Activated T-cell treated with anti-CD3 and anti-CD28 coated beads, Interleukin-2, amount 50 U/mL, for 72 hours (primary cell): ENCODE measurements at places on chromosomes 1 and 21.

DNA sequence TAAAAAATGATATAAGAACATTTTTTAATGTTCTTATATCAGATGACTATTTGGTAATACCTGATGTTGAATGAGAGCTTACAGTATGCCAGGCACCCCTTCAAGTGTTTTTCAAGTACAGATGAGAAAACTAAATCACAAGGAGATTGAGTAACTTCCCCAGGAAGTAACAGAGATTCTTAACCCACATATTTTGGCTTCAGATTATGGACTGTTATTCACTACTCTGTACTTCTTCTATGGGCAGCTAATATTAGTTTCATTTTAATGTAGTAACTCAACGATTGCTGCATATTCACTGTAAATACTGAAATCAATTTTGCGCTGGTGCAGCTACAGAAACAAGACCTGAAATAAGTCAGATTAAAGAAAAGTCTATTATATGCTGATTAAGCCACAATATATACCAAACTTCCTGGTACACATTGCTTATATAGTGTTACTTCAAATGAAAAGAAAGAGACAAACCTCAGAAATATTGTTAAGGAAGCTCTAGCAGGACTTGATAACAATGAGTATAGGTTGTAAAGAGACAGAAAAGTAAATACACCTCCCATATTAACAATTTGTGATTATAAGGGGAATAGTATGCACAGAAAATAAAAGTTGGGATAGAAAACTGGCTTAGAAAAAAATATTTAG lies 19.7 kb downstream of the DPYD start:
- DNase-seq = no peak

DNA sequence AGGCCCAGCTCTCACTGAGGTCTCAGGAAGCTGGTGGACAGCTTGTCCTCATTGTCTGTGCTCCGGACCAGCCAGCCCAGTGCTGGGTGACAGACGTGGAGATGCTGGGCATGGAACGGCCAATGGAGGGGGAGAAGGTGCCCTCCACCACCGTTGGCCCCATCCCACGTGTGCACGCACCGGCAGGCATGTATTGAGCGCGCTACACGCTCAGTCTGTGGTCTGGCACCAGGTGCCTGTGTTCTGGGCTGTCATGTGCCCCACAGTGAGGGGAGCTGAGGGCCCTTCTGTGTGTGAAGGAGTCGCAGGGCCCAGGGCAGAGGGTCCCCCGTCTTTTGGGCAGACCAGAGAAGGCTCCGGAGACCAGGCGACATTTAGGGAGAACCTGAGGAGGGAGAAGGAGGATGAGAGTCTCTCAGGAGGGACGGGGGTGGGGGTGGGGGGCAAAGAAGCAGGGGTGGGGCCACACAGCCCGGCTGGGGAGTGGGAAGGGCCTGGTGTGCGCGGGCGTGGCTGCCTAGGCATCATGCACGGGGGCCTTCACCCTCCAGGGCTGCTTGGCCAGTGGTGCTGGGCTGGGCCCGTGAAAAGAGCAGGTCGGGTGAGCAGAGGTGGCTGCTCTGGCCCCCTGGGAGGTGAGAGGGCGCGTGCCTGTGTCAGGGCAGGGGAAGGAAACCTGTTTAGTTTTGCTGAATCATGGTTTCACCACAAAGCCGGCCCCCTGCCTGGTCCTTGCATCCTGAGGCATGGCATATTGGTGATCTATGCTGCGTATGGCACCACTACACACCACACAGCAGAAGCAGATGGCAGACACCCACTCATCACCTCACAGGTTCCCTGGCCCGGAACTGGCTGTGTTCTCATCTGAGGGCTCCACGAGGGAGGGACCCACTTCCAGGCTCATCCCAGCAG lies 86.7 kb upstream of the TTC34 start:
- no peak for DNase-seq

- DNase-seq = no peak
Measured at GRCh38 chr1:222310836-222311235, 237.1 kb downstream of the HHIPL2 start.

DNA sequence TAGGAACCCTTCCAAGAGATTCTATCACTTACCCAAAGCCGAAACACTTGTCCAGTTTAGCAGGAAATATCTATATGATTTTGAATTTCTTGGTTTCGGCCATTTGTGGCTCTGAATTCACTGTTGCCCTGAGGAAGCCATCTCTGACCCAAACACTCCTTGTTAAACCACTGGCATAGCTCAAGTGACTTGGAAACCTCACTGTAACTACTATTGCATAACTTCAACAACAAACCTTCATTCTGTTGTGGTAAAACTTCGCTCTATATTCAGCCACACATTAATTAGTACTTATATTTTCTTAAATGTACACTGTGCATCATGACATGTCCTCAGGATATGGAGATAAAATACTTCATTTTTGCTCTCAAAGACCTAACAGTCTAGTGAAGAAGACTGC lies 63.2 kb downstream of the ST6GALNAC3 start:
- no peak for DNase-seq

DNA sequence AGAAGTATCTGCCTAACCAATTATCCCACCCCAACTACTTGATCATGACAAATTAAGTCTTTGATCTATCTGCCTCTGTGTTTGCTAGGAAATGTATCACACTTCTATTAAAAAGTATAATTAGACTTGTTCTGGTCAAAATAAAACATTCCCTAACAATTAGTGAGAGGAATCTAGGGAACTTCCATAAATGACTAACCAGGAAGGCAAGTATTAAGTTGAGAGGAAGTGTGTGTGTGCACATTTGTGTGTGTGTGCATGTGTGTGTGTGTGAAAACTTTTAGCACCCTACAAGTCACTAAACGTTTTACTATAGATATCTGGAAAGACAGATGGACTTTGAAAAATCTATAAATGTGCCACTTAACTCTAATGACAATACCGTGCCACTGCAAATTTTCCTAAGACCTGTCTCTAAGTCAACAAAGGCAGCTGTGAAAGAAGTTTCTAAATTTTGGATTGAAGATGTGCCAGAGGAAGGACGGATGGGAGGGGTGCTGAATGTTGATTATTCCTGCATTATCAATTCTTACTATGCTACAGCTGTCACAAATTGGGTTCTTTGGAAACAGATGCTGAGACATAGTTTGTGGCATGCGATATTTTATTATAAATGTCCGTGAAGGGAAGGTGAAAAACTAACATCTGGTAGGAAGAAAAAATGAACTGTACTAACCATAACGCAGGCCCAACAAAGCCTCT lies 567.1 kb downstream of the PTPRC start:
- no peak for DNase-seq

DNA sequence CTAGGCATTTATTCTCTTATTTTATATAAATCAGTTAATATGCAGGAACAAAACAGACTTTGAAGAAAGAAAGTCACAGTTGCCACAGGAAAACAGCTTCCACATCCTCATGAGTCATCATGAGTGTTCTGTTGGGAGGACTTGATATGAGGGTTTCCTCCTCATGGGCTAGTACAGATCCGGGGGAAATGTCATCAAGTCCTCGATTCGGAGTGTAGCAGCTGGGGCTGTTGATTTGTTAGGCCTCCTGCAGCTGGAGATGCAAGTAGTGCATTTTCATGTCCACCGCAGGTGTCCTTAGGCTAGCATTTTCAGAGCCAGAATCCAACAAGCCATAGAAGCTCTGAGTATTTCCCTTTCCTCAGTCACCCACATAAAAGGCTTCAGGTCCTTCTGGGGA lies 36.7 kb downstream of the ADAM30 start:
- peak; percentile 3 for DNase-seq

- DNase-seq = no peak
Measured at GRCh38 chr1:29331729-29332128, 95.4 kb downstream of the PTPRU start.

GRCh38 chr21:40516335-40516734 lies 330.6 kb downstream of the DSCAM start:
- no peak for DNase-seq

DNA sequence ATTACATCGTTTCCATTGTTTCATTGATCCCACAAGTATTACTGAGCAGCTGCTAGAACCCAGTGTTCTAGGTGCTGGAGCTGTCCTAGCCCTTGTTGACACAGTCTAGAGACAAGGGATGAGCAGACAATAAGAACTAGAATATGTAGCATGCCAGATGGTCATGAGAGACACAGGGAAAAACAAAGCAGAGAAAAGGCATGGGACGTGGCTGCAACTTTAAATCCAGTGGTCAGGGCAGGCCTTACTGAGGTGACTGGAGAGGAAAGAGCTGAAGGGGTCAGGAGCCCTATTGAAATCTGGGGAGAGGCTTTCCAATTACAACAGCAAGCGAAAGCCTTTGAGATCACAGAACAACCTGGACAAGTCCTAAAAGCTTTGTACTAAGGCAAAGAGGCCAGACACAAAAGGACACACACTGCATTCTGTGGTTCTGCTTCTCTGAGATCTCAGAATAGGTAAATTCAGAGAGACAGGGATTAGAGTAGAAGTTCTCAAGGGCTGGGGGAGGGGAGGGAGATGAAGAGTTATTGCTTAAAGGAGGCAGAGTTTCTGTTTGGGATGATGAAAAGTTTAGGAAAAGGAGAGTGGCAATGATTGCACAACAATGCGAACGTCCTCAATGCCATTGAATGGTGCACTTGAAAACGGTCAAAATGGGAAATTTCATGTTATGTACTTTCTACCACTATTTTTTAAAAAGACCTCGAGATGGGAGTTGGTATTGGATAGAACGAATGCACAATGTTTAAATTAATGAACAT lies 467.4 kb upstream of the VAMP3 start:
- DNase-seq = no peak

GRCh38 chr1:209203533-209203895 lies 380.0 kb upstream of the CAMK1G start:
- DNase-seq = no peak

DNA sequence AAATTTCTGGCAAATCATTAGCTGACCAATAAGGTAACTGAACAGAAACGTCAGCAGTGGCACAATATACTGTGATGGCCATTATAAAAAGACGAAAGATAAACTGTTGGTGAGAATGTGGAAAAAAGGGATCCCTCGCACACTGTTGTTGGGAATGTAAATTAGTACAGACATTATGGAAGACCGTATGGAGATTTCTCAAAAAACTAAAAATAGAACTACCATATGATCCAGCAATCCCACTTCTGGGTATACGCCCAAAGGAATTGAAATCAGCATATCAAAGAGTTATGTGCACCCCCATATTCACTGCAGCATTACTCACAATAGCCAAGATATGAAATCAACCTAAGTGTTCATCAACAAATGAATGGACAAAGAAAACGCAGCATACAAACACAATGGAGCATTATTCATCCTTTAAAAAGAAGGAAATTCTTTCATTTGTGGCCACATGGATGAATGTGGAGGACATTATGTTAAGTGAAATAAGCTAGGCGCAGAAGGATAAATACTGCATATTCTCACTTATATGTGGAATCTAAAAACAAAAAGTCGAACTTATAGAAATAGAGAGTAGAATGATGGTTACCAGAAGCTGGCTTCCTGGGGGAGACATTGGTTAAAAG lies 257.7 kb downstream of the RHOU start:
- no peak for DNase-seq

DNA sequence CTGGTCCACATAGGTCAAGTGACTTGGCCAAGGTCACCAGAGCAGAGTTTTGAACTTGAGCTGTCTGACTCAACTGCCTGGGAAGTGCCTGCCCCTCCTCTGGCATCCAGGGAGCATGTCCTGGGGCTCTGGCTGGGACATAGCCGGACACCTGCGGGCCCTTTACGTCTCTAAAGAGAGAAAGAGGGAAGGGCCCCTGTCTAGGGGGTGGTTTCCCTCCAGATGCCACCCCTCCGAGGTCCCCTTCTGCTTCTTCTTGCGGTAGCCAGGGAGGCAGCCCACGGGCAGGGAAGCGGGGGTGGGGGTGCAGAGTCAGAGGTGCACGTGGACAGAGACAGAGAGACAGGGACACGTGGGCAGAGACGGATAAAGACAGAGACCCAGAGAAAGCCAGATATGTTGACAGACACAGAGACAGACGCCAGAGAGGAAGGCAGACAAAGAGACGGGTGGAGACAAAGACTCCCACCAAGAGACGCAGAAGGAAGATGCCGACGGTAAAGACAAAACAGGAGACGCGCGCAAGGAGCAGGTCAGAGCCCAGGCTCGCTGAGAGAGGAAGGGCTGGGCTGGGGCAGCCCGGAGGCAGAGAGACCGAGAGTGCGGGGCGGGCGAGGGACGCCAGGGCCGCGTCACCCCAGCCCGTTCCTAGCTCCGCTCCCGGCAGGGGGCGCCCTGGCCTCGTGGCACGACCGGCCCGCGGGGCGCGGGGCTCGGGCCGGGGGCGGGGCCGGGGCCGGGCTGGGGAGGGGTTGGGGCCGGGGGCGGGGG lies 458 bp upstream of the ALPL start:
- DNase-seq = peak; percentile 84

- no peak for DNase-seq
Measured at GRCh38 chr1:240831191-240831631, 219.3 kb upstream of the GREM2 start.

- no peak for DNase-seq
Measured at GRCh38 chr1:193730017-193730416, 543.6 kb upstream of the B3GALT2 start.

DNA sequence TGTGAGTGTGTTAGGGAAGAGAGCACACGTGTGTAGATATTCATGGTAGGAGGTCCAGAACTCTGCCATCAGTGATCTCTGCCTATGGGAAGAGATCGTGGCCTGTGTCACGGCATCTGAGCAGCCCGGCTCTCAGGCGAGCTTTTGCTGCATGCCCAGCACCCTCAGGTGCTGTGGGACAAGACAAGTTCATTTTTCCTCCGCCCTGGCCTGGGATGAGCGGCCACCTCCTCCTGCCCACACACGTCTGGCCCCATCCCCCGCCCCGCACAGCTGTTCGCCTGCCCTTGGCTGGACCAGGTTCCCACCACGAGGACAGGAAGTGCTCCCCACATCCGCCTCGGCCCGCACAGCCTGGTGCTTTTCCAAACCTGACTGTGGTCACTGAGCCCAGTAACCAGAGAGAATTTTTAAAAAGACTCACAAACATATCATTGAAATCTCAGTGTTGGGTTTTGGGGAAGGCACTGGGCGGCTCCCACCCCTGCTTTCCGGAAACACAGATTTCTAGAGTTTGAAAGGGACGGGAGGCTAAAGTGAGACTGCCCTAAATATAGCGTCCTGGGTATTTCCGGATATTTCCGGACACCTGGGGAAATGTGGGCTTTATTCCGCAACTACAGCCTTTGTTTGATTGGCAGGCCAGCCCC lies 18.0 kb downstream of the BMP8A start:
- DNase-seq = no peak

DNA sequence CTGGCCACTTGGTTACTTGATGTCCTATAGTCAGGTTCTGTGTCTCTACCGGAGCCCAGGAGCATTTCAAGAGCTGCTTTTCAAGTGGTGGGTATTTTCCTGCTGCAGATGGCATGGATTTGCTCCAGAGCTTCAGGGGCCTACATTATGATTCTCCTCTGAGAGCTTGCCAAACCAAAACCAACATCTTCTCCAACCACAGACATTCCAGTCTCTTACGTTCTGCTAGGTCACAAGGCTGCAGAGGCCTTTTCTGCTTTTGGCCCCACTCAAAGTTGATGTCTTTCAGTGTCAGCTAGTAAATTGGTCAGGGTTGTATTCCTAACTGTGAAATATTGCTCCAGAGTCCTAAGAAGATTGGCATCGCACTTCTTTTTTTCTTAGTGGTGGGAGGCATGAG lies 14.7 kb upstream of the AQP10 start:
- DNase-seq = no peak

- no peak for DNase-seq
Measured at GRCh38 chr1:111127923-111128643, 11.8 kb downstream of the DRAM2 start.

GRCh38 chr1:8293118-8293517 lies 24.8 kb upstream of the SLC45A1 start:
- DNase-seq = no peak
